Gastroesophageal sphincter (tissue), 4 donors: ENCODE measurements at places on chromosomes 16 and 17. TPM values are rescaled to one million over a fixed set of nuclear protein-coding genes. Genes with fewer than 3 reads are reported as not detected.

The HSPB9 gene
- not detected for total RNA-seq

The KRT20 gene
- total RNA-seq, result not detected

The CDRT15 gene
- not detected for total RNA-seq

The MYH1 gene
- total RNA-seq, result not detected

The NTN3 gene
- total RNA-seq, result not detected

The CTRB1 gene
- total RNA-seq, result not detected

The UBB gene
- total RNA-seq, result 982 TPM

The CCL14 gene
- total RNA-seq, result 57.5 TPM

The GNGT2 gene
- 1.2 TPM for total RNA-seq

The CCDC102A gene
- total RNA-seq, result 24.4 TPM

The TBC1D3D gene
- total RNA-seq, result 0.27 TPM

The NR1D1 gene
- total RNA-seq, result 16.7 TPM

The CX3CL1 gene
- total RNA-seq, result 18.6 TPM

The CSF3 gene
- not detected for total RNA-seq

DNA sequence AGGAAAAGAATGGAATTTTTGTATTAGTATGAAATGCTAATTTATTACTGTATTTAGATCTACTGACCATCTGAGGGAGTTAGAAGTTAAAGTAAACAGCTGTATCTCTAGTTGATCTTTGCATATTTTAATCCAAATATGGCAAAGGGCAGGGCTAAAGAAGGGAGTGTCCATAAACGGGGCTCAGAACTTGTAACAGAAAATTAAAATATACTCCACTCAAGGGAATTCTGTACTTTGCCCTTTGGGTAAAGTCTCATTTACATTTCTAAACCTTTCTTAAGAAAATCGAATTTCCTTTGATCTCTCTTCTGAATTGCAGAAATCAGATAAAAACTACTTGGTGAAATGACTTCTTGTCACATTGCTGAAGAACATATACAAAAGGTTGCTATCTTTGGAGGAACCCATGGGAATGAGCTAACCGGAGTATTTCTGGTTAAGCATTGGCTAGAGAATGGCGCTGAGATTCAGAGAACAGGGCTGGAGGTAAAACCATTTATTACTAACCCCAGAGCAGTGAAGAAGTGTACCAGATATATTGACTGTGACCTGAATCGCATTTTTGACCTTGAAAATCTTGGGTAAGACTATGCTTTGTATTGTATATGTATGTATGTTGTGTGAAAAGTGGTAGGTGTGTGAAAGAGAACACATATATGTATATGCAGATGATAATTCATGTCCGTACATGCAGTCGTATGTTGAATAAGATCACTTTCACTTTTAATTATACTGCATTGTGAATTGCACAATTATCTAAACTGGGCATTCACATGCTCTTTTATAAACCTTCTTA is at the start of gene ASPA:
Gene ASPA, plus strand, starts transcription at position 186 of the 799 bp plus-strand sequence. Its CDS starts 163 bp downstream, at position 349.
- peak; percentile 45 for ATAC-seq

DNA sequence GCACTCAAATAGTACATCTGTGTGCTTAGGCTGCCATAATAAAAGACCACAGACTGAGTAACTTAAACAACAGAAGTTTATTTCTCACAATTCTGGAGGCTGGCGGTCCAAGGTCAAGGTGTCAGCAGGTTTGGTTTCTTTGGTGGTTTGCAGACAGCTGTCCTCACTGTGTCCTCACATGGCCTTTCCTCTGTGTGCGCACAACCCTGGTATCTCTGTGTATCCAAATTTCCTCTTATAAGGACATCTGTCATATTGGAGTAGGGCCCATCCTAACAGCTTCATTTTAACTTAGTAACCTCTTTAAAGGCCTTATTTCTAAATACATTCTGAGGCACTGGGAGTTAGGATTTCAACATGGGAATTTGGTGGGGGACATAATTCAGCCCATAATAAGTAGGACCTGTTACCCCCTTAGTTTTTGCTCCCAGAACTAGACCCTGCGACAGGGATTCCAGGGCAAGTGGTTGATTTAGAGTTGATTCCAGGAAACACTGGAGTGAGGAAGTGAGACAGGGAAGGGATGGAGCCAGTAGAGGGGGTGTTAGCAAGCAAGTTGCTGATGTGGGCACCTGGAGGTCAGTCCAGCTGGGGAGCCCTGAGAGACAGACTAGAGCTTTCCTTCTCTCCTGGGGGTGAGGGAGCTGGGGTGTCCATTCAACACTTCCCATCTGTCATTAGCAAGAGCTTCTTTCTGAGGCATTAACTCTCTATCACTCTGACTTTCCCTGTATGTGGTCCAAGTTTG is 10.9 kb upstream of the ALKBH5 start:
- no peak for ATAC-seq

GRCh38 chr16:55701442-55702319 is 45.9 kb downstream of the SLC6A2 start:
- peak; percentile 56 for ATAC-seq

GRCh38 chr16:71249399-71249798 is 18.9 kb upstream of the HYDIN start:
- no peak for ATAC-seq

- no peak for ATAC-seq
These were observed 2.1 kb downstream of the ARMC7 start for GRCh38 chr17:75111777-75112335.

GRCh38 chr16:28297784-28298510 is 5.6 kb downstream of the SBK1 start:
- ATAC-seq, result no peak

DNA sequence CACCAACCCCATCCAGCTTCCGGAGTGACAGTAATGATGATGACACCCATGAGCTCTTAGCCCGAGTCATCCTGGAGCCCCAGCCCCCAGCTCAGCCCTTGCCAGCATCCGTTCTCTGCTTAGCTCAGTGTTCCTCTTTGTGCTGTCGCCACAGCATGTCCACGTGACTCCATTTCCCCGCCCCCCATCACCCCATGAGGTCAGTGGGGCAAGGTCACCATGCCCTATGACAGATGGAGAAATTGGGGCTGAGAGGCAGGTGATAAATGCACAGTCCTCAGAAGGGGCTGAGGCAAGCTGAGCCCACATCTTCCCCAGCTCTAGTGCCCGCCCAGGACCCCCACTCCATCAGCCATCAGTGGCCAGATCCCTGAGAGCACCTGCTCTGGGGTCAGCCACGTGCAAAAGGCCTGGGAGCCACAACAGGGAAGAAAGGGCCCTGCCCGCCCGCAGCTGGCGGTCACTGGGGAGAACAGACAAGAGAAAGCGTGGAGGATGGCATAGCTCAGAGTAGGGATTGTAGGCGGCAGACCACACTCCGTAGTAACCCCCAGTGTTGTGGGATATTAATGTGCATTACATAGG is 17.1 kb downstream of the ITGB4 start:
- peak; percentile 37 for ATAC-seq

- no peak for ATAC-seq
These were observed 326.3 kb downstream of the XYLT1 start for GRCh38 chr16:17144431-17144830.

- ATAC-seq, result no peak
These were observed 60.6 kb downstream of the CDYL2 start for GRCh38 chr16:80743772-80744171.

- ATAC-seq, result peak; percentile 78
These were observed 42.7 kb downstream of the TIMM22 start for GRCh38 chr17:1039511-1040215.

- ATAC-seq, result no peak
These were observed 6.6 kb upstream of the LIMD2 start for GRCh38 chr17:63706336-63707082.

DNA sequence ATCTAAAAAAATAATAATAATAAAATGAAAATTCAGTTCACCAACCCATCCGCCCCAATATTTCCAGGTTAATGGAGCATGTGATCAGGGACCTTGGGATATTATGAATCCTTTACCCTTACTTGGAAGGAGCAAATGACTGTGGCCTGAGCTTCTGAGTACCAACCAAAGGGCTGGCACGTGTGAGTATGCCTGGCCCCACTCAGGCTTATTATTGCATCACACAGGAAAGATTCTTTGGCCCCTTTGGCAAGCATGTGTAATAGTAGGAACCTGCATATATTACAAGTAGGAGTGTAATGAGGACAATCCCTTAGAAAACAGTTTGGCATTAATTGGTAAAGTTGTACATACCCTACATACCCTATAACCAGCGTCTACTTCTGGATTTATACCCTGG is 7.2 kb upstream of the C17orf78 start:
- ATAC-seq, result no peak

DNA sequence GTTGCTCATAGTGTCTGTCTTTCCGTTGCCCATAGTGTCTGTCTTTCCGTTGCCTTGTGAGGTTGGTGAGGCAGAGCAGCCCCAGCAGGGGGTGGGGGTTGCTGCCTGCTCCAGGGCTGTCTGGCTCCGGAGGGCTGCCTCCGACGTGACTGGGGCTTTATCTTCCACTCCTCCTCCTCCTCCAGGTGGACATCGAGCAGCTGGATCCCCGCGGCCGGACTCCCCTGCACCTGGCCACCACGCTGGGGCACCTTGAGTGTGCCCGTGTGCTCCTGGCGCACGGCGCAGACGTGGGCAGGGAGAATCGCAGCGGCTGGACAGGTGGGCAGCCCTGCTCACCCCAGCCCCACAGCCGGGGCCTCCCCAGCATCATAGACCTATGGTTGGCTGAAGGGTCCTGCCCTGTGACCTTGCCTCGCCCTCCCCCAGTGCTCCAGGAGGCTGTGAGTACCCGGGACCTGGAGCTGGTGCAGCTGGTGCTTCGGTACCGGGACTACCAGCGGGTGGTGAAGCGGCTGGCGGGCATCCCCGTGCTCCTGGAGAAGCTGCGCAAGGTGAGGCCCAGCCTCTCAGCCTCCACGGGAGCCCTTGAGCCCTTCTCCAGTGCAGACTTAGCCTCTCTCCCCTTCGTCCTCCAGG is 14.7 kb downstream of the ANKRD13B start:
- no peak for ATAC-seq

DNA sequence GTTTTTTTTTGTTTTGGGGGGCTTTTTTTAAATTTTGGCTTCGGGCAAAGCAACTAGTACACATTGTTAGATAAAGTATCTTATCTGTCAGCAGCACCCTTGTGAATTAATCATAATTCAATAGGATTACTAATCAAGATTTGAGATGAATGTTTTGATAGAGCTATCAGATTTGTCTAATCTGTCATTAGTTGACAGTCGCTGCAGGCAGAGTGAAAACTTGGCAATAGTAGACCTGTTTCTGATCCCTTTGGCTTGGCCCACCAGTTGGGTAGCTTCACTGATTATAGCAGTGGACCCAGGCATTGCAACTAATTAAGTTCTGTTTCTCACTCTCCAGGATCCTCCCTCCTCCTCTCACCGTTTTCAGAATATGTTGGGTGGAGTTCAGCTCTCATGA is 258.6 kb downstream of the IRX3 start:
- no peak for ATAC-seq

GRCh38 chr16:56284521-56284920 is 93.2 kb downstream of the GNAO1 start:
- no peak for ATAC-seq

DNA sequence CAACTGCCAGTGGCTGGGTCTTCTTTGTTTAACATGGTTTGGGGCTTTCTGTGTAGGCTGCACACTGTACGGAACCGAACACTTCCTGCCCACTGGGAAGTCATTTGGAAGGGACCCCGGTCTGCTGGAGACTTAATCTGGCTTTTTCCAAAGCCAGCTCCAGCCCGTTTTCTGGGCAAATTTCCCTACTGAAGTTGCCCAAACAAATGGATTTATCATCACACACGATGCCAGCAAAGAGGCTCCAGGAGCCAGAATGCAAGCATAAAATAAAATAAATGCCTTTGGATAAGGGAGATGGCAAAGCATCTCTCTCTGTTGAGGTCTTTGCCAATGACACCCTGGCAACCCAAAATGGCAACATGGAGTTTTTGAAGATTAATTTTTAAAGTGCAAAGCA is 259.9 kb upstream of the IRX3 start:
- ATAC-seq, result no peak

DNA sequence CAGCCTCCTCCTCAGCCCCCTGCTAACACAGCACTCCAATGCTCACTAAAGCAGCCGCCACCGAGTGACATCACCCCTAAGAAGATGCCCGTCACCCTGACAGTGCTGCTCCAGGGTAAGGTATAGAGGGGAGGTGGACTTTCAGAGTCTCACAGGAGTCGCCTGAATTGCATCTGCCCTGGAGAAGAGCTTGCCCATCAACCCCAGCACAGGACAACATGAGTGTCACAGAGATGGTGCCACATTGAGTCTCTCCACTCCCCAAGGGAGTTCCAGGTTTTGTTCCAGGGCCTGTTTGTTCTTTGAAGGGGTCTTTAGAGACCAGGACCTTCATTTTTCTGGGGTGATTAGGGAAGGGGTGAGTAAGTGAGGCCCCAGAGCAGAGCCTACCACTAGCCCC is 2.2 kb upstream of the P2RX5 start:
- no peak for ATAC-seq

GRCh38 chr17:71063127-71063526 is 893.8 kb downstream of the KCNJ2 start:
- no peak for ATAC-seq

DNA sequence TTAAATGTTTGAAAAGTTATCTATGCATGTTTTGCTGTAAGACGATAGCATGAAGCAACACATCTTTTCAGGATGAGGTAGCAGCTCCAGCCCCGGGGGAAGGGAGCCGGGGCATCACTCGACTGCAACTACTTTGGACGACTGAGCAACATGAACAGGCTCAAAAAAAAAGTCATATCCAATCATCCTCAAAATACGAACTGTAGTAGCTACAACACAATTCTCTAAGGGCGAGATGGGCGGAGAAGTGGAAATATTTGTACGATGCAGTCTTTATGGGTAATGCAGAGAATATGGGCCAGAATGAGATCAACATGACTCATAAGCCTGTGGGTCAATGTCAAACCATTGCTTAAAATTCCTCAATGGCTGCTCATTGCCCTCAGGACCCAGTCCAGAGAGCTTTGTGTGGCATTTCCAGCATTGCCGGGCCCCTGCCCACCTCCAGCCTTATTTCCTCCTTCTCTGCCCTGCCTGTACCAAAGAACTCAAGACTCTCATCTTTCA is 17.7 kb upstream of the SMURF2 start:
- peak; percentile 86 for ATAC-seq

GRCh38 chr16:84093879-84094270 is 22.9 kb downstream of the MBTPS1 start:
- no peak for ATAC-seq

GRCh38 chr16:89742948-89743347 is 21.6 kb downstream of the ZNF276 start:
- no peak for ATAC-seq

GRCh38 chr16:14652726-14653125 is 20.0 kb downstream of the BFAR start:
- no peak for ATAC-seq

GRCh38 chr16:89023621-89024511 is 46.9 kb upstream of the CBFA2T3 start:
- no peak for ATAC-seq

GRCh38 chr16:2460391-2460713 is 443 bp downstream of the TEDC2 start:
- no peak for ATAC-seq

DNA sequence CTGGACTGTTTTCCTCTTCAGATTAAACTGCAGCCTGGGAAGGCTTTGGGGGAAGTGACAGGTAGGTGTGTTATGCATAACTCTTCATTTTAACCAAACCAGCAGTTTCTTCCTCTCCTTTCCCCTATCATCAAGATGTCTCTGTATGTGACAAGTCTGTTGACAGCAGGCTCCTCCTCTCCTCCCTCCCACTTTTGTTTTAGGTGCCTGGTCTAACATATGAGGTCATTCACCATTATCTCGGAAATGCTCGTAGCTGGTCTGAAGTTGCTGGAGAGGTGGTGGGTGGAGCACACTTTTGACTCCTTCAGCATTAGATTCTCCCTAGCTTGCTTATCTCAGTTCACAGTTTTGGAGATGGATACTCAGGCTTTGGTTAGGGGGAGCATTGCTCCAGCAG is 571.0 kb upstream of the EEF2KMT start:
- ATAC-seq, result no peak

GRCh38 chr17:29177871-29178749 is 2.1 kb downstream of the MYO18A start:
- ATAC-seq, result no peak

GRCh38 chr16:54171626-54172537 is 114.7 kb downstream of the IRX3 start:
- no peak for ATAC-seq
